ENCODE measurements at places on chromosomes 6 and 20. TPM values are rescaled to one million over a fixed set of nuclear protein-coding genes. Genes with fewer than 3 reads are reported as not detected.

The KIF25 gene
- not detected for total RNA-seq

The PDYN gene
- total RNA-seq = not detected

The C6orf141 gene
- total RNA-seq = 56.2 TPM

The MKKS gene
- total RNA-seq = 4.2 TPM

The LHFPL5 gene
- not detected for total RNA-seq

The KCNK5 gene
- not detected for total RNA-seq

The ADGRG6 gene
- 1.8 TPM for total RNA-seq

The NOL4L gene
- total RNA-seq = 7.0 TPM

The NT5E gene
- 72.6 TPM for total RNA-seq

Data from dermis lymphatic vessel endothelial cell (primary cell).